Activated CD8-positive, alpha-beta memory T cell treated with anti-CD3 and anti-CD28 coated beads, Interleukin-2, amount 10 ng/mL, durations not matched to agents 7 days and 5 days (primary cell): ENCODE measurements at places on chromosomes 1 and 21. TPM values are rescaled to one million over a fixed set of nuclear protein-coding genes. Genes with fewer than 3 reads are reported as not detected.

DNA sequence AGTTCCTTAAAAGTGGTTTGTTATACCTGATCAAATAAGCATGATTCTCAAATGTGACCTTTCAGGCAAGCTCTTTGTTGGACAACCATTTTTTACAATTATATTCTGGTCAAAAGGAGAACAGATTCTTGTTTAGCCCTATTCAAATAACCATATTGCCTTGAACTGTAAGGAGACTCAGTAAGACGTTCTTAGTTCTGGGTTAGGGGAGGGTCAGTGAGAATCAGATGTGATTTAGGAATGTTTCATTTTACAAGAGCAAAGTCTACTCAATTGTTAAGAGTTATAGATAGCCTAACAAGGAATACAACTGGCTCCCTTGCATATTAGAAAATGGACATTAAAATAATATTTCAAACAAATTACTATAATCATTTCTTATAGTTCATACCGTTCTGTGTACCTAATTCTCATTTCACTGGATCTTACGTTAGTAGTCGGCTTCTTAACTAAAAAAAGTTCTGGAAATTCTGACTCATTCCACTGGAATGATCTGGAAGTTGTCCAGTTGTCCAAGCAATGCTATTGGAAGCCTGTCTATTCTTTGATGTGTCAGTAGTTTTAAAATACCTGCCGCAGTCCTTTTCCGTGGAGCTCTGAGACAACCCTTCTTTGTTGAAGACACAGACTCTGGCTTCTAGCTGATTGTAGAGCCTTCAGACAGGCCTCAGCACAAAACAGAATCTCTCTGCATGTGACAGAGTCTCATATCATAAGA, 88.8 kb downstream of the MAST2 start:
- no peak overlapping the region for H3K4me3 ChIP-seq
- H3K27ac ChIP-seq: no peak overlapping the region
- H3K27me3 ChIP-seq: no peaks in the 10 kb centered on the region
- DNase-seq: no peak

Gene PTPRF
- total RNA-seq: 0.41 TPM

DNA sequence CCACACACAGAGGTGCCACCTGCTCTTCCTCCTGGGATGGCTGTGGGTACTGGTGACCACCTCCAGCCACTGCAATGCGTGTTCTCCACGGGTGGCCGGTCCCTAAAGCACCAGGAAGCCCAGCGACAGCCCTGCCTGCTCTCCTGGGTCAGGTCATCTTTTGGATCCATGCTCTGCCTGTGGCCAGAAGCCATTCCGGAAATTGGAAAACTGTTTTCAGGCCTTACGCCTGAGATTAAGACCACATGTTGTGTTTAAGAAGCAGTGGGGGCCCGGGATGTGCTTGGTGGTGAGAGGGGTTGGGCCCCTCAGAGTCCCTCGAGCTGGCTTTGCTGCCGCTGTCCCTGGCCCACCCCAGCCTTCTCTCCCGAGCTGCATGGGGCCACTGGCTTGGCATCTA, 150.8 kb downstream of the PEX14 start:
- no peaks in the 10 kb centered on the region for H3K27me3 ChIP-seq
- no peak overlapping the region for H3K4me3 ChIP-seq
- no peaks in the 10 kb centered on the region for H3K4me1 ChIP-seq
- no peak overlapping the region for H3K27ac ChIP-seq
- DNase-seq: no peak

DNA sequence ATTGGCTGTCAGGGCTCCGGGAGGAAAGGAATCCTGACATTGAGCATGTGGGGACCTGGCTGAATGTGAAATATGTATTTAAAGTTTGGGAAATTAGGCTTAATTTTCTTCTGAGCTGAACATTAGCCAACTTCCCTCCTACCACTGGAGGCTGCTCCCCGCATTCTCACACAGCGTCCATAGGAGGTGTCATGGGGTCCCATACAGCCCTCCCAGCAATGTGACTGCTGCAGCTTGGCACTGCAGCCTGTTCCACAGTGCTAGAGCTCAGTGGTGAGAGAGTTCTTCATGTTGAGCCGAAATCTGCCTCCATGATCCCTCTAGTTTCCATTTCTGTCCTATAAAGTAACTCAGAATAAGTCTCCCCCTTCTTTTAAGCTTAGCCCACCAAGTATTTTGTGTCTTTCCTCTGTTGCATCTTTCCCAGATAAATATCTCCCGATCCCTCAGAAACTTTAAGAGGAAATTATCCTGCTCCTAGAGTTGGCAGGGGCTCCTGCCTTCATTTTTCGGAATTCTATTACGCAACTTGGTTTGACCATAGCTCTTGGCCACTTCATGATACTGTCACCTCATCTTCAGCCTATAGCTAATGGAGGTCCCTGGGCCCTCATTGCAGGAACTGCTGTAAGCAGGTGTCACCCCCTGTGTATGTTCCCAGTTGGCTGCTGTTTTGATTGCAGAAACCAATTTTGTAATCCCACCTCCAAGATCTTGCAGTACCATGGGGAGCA, 2.0 kb downstream of the FCRL6 start:
- DNase-seq: no peak
- peaks cover 42% of the 10 kb centered on the region for H3K27me3 ChIP-seq
- no peak overlapping the region for H3K27ac ChIP-seq
- no peak overlapping the region for H3K4me3 ChIP-seq

Gene ANGPTL3
- not detected for total RNA-seq

- peak overlapping the region; percentile 87 for H3K4me3 ChIP-seq
- peaks cover 43% of the 10 kb centered on the region for H3K4me1 ChIP-seq
- peaks cover 15% of the 10 kb centered on the region for H3K36me3 ChIP-seq
- no peaks in the 10 kb centered on the region for H3K27me3 ChIP-seq
These were observed 553 bp downstream of the TTC3 start for GRCh38 chr21:37073417-37074196.

GRCh38 chr1:218463194-218464156, 118.3 kb downstream of the TGFB2 start:
- no peaks in the 10 kb centered on the region for H3K4me1 ChIP-seq
- DNase-seq: no peak
- H3K27me3 ChIP-seq: no peaks in the 10 kb centered on the region
- no peak overlapping the region for H3K4me3 ChIP-seq

GRCh38 chr1:28790377-28791035, 21.5 kb upstream of the OPRD1 start:
- no peaks in the 10 kb centered on the region for H3K36me3 ChIP-seq
- DNase-seq: no peak

Gene DENND2D
- 187 TPM for total RNA-seq

DNA sequence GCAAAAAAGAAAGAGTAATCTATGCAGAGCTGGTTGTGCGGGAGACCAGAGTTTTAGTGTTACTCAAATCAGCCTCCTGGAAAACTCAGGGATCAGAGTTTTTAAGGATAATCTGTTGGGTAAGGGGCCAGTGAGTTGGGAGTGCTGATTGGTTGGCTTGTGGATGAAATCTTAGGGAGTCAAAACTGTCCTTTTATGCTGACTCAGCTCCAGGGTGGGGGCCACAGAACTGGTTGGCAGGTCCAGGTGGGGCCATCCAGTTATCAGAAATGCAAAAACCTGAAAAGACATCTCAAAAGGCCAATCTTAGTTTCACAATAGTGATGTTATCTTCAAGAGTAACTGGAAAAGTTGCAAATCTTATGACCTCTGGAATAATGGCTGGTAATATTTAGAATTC, 3.3 kb downstream of the EXTL2 start:
- no peaks in the 10 kb centered on the region for H3K27me3 ChIP-seq
- H3K27ac ChIP-seq: no peak overlapping the region

- peaks cover 1% of the 10 kb centered on the region for H3K36me3 ChIP-seq
- no peaks in the 10 kb centered on the region for H3K4me1 ChIP-seq
- H3K4me3 ChIP-seq: no peak overlapping the region
- DNase-seq: no peak
These were observed 289.9 kb downstream of the DPYD start for GRCh38 chr1:97630948-97631347.

Gene BRDT
- total RNA-seq: not detected

DNA sequence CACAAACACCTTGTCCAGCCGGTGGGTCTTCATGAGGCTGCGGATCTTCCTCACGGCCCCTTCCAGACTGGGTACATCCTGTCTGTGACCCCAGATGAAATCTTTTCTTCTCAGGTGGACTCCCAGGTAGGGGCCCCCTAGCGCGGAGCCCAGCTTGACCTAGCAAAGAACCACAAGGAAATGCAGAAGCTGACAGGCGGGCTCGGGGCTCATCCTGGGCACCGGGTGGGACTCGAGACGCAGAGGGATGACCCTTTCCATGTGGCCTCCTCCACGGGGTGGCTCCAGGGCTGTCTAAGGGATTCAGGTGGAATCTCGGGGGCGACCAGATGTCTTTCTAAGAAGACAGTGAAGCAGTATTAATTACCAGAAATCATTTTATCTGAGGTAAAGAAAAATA, 17.8 kb downstream of the POFUT2 start:
- H3K27me3 ChIP-seq: no peaks in the 10 kb centered on the region
- peaks cover 22% of the 10 kb centered on the region for H3K4me1 ChIP-seq
- DNase-seq: peak; percentile 22
- H3K4me3 ChIP-seq: no peak overlapping the region

- H3K27me3 ChIP-seq: no peaks in the 10 kb centered on the region
- H3K4me3 ChIP-seq: no peak overlapping the region
- no peaks in the 10 kb centered on the region for H3K36me3 ChIP-seq
- no peak overlapping the region for H3K27ac ChIP-seq
- no peaks in the 10 kb centered on the region for H3K4me1 ChIP-seq
- DNase-seq: no peak
These were observed 1.1 kb upstream of the OBSCN start for GRCh38 chr1:228206582-228207351.

DNA sequence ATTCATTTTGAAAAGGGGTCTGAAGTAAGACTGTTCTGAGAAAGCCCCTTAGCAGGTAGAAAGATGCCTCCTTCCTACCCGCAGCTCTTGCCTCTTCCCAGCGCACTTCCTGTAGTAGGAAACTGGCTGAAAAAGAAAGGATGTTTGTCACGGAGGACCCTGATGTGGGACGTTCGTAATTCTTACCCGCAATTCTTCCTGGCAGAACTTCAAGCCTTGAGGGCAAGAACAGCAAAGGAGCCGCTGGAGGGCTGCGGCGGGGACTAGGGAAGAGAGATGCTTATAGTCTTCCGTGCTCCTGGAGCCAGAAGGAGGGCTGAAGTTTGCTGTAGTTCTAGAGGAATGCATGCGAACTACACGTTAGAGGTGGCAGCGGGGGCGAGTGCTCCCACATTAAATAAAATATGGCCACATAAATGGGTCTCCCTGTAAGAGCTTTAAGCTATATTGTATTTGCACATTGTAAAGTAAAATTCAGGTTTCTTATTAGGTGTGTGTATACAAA, 6.3 kb downstream of the C1orf53 start:
- H3K4me1 ChIP-seq: peaks cover 45% of the 10 kb centered on the region
- DNase-seq: no peak

DNA sequence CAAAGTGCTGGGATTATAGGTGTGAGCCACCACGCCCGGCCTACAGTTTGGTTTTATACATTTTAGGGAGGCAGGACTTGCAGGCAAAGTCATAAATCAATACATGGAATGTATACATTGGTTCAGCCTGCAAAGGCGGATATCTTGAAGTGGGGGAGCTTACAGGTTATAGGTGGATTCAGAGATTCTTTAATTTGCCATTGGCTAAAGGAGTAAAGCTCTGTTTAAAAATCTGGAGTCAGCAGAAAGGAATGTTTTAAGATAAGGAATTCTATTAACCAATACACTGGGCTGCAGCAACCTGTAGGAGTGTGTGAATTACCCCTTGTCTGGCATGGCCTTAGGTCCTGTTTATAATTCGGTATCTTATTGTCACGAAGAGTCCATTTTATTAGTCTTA, 57.6 kb downstream of the OPTC start:
- peaks cover 3% of the 10 kb centered on the region for H3K4me1 ChIP-seq
- no peak overlapping the region for H3K4me3 ChIP-seq
- no peak for DNase-seq
- H3K27ac ChIP-seq: no peak overlapping the region
- H3K27me3 ChIP-seq: peaks cover 19% of the 10 kb centered on the region

Gene S100A5
- 3.0 TPM for total RNA-seq
